ENCODE measurements at places on chromosomes 4 and X.

GRCh38 chrX:151899622-151900021 lies 13.1 kb upstream of the MAGEA4 start:
- DNase-seq, result no peak

GRCh38 chr4:16524911-16525554 lies 298.8 kb upstream of the TAPT1 start:
- DNase-seq, result no peak

DNA sequence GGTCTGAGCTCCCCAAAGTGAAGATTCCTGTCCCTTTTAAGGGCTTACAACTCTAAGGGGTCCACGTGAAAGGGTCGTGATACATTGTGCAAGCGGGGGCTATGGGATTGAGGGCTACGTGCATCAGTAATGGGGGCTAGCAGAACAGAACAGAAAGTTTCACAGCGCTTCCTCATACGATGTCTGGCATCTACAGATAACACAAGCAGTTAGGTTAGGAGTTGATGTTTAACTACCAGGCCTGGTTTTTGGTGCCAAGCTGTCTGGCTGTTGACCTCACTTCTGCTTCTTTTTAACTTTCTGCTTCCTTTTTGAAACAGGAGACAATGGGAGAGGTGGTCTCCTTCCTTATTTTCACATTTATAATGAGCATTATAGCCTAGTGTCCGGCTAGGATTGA lies 368.6 kb upstream of the CXorf51A start:
- no peak for DNase-seq

DNA sequence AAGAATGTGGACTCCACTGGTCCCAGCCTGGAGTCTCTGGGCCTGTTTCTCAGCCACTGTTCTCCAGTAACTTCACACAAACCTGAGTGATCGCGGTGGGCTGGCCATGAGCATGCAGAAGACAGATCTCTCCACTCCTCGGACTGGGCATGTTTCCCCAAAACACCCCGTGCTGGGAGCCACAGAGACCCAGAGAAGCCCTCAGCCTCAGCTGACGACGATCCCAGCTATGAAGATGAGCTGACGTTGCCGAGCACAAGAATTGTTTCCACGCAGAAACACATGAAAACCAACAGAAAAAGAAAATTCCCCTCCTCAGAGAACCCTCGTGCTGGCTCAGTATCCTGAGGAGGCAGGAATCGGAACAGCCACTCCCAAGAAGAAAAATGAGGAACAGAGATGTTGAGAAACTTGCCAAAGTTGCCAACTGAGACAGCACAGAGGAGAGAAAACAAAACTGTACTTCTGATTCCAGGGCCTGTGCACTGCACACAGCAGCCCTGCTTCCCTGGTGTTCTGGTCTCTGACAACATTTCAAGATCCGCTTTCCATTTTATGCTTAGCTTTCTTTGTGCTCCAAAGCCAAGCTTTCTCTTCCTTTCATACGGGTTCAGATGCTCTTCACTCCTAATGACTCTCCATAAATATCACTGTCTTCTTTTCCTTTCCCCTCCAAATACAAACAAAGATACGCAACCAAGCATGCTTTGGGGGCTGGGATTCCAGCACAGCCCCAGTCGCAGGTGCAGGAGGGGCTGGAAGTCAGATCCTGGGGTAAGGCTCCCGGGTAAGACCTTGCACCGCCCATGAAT lies 81.4 kb downstream of the IRF2 start:
- DNase-seq, result no peak

GRCh38 chr4:176540814-176541213 lies 221.0 kb downstream of the SPCS3 start:
- no peak for DNase-seq

- DNase-seq, result no peak
Measured at GRCh38 chr4:83179205-83179604, 64.7 kb upstream of the PLAC8 start.

GRCh38 chr4:68396756-68397155 lies 46.9 kb upstream of the YTHDC1 start:
- no peak for DNase-seq

DNA sequence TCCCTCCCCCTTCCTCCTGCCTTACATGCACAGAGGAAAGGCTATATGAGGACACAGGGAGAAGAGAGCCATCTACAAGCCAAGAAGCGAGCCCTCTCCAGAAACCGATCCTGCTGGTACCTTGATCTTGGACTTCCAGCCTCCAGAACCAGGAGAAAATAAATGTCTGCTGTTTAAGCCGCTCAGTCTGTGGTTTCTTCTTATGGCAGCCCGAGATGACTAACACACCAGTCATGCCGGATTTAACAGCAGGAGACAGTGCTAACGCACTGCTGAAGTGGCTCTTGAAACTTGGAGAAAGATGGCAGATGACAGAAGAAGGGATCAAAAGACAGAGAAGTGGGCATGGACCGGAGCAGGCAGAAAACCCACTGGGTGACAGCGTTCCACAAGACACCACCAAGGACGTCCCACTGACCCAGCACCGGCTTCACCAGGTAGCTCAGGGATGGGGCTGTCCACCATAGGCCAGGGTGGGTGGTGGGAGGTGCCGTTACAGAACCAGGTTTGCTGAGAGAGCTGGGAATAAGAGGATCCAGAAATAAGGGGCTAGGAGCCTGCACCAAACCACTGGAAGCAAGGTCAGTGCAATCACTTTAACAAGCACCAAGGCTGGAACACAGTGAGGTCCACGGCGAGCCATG lies 6.2 kb upstream of the MAN2B2 start:
- no peak for DNase-seq

GRCh38 chr4:138510053-138510452 lies 267.9 kb upstream of the SLC7A11 start:
- DNase-seq, result no peak

DNA sequence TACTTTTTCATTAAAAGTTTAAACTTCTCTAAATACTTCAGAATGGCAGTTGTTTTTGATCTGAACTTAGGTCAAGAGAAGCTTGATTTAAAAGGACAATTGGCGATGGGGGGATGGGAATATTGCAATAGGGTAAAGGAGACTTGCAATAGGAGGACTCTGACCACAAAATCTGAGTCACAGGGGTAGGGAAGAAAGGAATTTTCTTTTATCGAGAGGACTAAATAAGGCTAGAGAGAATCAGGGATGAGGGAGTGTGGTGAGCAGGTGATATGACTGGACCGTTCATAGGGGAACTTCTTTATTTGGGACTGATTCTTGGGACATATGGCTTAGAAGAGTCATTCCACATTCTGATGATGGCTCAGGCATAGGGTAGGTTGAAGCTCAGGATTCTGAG lies 1260.2 kb downstream of the ADGRL3 start:
- DNase-seq, result no peak

- DNase-seq, result no peak
Measured at GRCh38 chr4:85963231-85963630, 396.6 kb downstream of the MAPK10 start.

GRCh38 chrX:37653397-37654085 lies 32.0 kb upstream of the XK start:
- DNase-seq, result no peak

- peak; percentile 88 for DNase-seq
Measured at GRCh38 chr4:127782025-127782274, 172 bp upstream of the HSPA4L start.

DNA sequence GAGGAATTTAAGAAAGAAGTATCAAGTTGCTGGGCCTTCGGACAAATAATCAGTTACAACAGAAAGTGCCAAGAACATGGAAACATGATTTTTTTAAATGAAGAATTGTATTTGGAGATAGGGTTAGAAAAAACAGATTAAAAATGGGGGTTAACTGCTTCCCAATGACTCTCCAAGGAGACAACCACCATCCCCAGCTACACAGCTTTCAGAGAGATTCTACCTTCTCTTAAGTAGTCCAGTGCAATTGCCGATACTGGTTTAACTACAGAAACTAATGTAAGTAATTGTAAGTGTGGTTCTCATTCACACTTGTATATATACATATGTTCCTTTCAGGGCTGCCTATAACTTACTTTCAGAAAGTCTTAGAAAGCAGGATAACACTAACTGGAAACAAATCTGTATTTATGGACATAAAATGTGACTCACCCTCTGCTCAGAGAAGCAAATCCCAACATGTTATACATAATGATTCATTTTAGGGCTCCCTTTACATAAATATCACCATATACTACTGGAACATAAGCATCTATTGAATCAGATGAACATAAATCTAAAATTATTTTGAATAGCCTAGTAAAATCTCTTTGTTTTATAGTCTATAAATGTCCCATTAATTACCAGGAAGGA lies 248.9 kb upstream of the UGT8 start:
- no peak for DNase-seq

GRCh38 chr4:80010316-80010715 lies 62.7 kb downstream of the ANTXR2 start:
- no peak for DNase-seq

GRCh38 chr4:80017125-80017854 lies 55.7 kb downstream of the ANTXR2 start:
- DNase-seq, result no peak

GRCh38 chr4:122879001-122879400 lies 43.4 kb downstream of the NUDT6 start:
- DNase-seq, result no peak

All from ovary (tissue), 10 donors.